ENCODE measurements at places on chromosomes 2 and 18.

GRCh38 chr2:217643789-217644301 lies 358.9 kb downstream of the TNS1 start:
- no peaks in the 10 kb centered on the region for H3K36me3 ChIP-seq
- no peak overlapping the region for H3K4me3 ChIP-seq
- no peak overlapping the region for H3K27ac ChIP-seq
- DNase-seq: no peak
- peaks cover 28% of the 10 kb centered on the region for H3K27me3 ChIP-seq

DNA sequence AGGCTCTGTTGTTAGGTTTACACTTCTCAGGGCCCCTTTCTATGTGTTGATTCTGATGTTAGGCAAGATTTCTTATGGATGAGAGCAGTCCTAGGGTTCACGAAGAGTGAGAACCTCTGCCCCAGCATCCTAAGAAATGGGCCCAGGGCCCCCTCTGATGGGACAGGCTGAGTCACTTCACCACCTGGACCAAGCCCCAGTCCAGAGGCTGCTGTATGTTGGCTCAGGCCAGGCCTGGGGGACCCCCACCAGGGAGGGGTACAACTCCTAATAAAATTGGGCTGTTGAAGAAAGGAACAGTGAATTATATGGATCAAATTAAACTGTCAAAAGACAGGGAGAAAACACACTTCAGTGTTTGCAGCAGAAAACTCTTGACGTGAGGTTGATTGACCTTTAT lies 365.9 kb upstream of the HS6ST1 start:
- H3K27me3 ChIP-seq: no peaks in the 10 kb centered on the region
- DNase-seq: no peak
- H3K36me3 ChIP-seq: no peaks in the 10 kb centered on the region
- H3K4me3 ChIP-seq: no peak overlapping the region

DNA sequence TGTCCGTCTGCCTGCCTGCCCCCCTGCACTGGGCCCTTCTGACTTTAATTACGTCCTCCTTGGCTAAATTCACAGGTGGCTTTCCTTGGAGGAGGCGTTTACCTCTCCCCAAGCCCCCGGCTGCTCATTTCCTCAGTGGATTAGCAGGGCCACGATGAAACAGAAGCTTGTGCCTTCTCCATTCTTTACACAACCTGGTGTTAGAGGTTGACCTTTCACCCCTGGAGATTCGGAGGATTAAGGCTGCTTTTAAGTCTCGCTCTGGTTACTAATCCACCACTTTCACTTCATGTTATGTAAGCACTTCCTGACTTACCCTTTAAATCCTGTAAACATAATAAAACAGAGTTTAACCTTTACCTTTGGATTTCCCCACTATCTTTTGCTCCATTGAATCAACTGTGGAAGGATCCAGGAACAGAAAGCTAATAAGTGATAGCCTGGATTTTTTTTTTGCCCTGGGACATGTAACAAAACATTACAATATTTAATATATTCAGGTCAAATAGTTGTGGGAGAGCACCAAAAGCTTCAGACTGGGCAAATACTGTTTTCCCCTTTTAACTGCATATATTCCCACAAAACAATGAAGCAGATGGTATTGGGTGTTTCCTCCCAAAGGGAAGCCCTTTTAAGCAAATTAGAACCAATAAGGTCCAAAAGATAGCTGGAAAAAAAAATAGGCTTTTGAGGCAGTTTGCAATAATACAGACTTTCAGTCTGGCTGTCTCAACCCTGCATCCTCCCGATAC lies 370.2 kb downstream of the EN1 start:
- H3K4me3 ChIP-seq: no peak overlapping the region
- no peak overlapping the region for H3K27ac ChIP-seq
- no peaks in the 10 kb centered on the region for H3K36me3 ChIP-seq
- DNase-seq: no peak

- H3K4me3 ChIP-seq: no peak overlapping the region
- no peak overlapping the region for H3K27ac ChIP-seq
- H3K36me3 ChIP-seq: no peaks in the 10 kb centered on the region
- no peaks in the 10 kb centered on the region for H3K27me3 ChIP-seq
- no peak for DNase-seq
Observed at GRCh38 chr18:77622009-77622692, 372.5 kb downstream of the GALR1 start.

DNA sequence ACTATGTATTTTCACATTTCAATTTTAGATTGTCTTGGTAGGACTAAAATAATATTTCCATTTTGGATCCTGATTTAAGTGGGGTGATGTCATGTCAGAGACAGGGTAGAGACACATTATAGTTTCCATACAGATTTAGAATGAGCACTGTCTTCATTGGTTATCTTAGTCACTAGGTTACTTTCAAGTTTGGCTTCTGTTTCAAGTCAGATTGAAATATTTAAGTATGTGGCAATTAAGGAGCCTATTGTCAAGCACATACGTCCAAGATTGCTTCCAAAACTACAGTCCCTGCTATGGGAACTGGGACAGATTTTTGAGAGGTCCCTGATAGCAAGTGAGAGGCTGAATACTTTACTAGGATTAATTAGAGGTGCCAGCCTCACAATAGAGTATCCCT lies 89.2 kb upstream of the FAM117B start:
- H3K36me3 ChIP-seq: no peaks in the 10 kb centered on the region
- no peaks in the 10 kb centered on the region for H3K4me1 ChIP-seq
- no peaks in the 10 kb centered on the region for H3K27me3 ChIP-seq
- H3K4me3 ChIP-seq: no peak overlapping the region

DNA sequence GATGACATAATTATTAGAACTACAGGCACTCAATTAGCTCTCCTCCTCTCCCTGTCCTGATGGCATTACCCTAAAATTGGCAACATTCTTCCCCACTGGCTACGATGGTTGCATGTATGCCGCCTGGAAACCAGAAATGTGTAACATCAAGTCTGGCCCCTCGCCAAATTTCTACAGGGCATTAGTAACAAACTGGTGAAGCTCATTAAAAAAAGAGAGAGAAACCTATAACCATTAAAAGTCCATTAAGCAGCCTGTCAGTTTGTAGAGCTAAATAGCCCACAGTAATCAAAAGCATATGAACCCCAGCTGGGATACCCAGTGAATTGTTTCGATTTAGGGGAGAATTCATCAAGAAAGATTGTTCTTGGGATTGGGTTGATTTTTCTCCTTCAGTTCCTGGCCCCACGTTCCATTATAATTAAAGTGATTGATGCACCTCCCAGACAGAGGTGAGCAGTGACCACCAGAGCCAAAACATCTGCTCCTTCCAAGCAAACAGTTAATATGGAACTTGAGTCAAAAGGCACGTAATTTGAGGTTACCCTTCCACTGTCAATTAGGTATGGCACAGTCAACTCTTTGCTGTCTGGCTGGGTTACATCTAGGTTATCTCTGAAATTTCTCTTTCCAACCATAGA lies 208.6 kb downstream of the C1D start:
- H3K27me3 ChIP-seq: peaks cover 74% of the 10 kb centered on the region
- no peaks in the 10 kb centered on the region for H3K36me3 ChIP-seq
- DNase-seq: no peak
- H3K4me3 ChIP-seq: no peak overlapping the region
- H3K27ac ChIP-seq: no peak overlapping the region

DNA sequence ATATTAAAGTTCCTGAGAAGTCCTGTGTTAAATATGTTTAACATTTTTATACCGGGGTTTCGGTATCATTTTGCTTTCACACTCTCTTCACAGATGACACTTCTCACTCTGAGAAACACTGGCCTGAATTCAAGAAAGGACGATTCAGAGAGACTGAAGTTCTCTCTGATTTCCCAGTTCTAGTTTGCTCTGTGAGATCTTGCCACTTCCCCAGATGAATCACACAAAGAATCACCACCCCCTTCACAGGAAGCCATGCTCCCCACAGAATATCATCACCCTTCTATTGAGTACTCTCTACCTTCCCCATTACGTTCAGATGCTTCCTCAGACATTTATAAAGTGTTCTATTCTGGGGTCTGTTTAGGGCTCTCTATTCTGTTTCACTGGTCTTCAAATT lies 16.1 kb upstream of the CD207 start:
- no peaks in the 10 kb centered on the region for H3K36me3 ChIP-seq
- no peak for DNase-seq
- H3K27me3 ChIP-seq: no peaks in the 10 kb centered on the region
- no peaks in the 10 kb centered on the region for H3K4me1 ChIP-seq

DNA sequence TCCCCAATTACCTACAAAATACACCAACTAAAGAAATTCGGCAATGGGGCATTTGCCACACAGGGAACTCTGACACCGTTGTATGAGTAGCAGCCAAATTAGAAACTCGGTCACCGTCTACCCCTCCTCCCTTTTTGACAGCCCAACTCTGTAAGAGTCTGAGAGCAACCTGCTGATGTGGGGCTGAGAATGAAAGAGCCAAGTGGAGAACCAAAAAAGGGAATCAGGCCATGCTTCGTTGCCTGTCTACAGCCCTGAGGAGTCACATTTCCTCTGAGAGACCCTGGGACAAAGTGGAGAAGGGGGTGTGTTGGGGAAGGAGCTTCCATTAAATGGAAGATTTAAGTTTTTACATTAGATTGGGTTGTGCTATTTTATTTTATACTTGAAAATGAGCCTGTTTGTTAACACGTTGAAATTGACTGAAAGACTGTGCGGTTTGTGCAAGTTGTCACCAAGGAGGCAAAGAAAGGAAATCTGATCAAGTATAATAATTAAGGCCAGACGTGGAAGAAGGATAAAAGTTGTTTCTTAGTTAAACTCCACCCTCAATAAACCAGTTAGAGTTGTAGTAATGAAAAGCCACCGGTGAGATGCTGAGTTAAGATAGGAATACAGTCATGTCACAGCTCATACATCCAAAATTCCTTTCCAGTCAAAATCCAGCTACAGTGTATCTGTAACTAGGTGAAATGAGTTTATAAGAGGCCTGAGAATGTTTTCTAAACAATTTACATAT lies 131.7 kb upstream of the CREB1 start:
- H3K4me3 ChIP-seq: no peak overlapping the region
- H3K27ac ChIP-seq: no peak overlapping the region
- H3K36me3 ChIP-seq: no peaks in the 10 kb centered on the region
- no peaks in the 10 kb centered on the region for H3K27me3 ChIP-seq

- H3K27me3 ChIP-seq: no peaks in the 10 kb centered on the region
- H3K4me1 ChIP-seq: peaks cover 23% of the 10 kb centered on the region
- H3K36me3 ChIP-seq: no peaks in the 10 kb centered on the region
- H3K27ac ChIP-seq: peak overlapping the region; percentile 51
- H3K4me3 ChIP-seq: peak overlapping the region; percentile 45
Observed at GRCh38 chr2:237923481-237924163, 43.2 kb upstream of the UBE2F start.

DNA sequence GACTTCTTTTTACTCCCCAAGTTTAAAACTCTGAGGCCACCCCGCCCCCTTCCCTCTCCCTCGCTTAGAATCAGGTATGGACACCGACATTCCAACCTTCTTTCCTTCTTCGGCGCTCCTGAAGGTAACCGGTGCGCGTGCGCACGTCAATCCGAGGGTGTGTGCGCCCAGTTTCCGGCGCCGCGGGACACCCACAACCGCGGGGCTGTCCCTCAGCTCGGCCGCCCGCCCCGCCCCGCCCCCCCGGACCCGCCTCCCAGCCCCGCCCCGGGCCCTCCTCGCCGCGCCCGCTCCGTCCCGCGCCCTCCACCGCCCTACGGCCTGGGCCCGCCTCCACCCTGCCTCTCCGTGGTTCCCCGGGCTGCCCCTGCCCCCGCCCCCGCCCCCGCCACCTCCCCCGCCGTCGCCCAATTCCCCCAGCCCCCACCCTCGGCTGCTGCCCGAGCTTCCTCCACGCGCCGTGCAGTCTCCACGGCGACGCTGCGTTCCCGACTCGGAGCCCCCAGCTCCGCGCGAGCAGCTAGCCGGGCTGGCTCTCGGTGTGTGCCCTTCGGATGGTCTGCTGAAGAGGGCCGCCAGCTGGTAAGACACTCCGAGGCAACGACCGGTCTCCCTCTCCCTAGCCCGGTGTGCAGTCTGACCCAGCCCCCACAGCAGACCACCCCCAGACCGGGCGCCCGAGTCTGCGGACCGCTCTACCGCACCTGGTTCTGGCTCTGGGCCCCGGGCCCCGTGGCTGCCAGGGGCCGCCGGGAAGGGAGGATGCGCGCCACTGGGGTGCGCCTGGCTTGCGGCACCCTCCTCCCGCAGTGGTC lies 635 bp downstream of the ERICH2 start:
- H3K36me3 ChIP-seq: no peaks in the 10 kb centered on the region
- H3K27me3 ChIP-seq: no peaks in the 10 kb centered on the region
- DNase-seq: peak; percentile 80
- H3K27ac ChIP-seq: peak overlapping the region; percentile 63
- peak overlapping the region; percentile 81 for H3K4me3 ChIP-seq

DNA sequence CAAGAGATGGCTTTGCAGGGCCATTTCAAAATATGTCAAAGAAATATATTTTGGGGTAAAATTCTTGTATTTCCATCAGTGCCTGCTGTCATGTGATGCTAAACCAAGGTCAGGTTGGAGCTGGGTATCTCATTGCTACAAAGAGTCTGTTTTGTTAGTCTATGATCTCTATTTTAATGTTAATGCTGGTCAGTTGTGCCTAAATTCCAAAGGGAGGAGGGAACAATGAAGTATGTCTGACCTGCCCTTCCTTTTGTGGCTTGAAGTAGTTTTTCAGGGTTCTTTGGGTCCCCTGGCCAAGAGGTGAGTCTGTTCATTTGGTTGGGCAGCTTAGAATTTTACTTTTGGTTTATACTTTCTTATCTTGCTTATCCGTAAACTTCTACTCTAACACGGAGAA lies 61.6 kb upstream of the DYNAP start:
- H3K36me3 ChIP-seq: no peaks in the 10 kb centered on the region
- DNase-seq: no peak
- no peaks in the 10 kb centered on the region for H3K27me3 ChIP-seq
- no peaks in the 10 kb centered on the region for H3K4me1 ChIP-seq
- H3K27ac ChIP-seq: no peak overlapping the region

GRCh38 chr2:20589975-20590703 lies 60.8 kb downstream of the HS1BP3 start:
- no peak overlapping the region for H3K27ac ChIP-seq
- DNase-seq: no peak
- no peaks in the 10 kb centered on the region for H3K27me3 ChIP-seq
- no peaks in the 10 kb centered on the region for H3K36me3 ChIP-seq
- H3K4me3 ChIP-seq: no peak overlapping the region

- H3K27ac ChIP-seq: no peak overlapping the region
- H3K27me3 ChIP-seq: peaks cover 18% of the 10 kb centered on the region
- DNase-seq: no peak
- no peaks in the 10 kb centered on the region for H3K36me3 ChIP-seq
- H3K4me3 ChIP-seq: no peak overlapping the region
Observed at GRCh38 chr2:240898731-240899467, 2.9 kb upstream of the MAB21L4 start.

GRCh38 chr18:4004183-4004829 lies 450.8 kb downstream of the DLGAP1 start:
- peaks cover 13% of the 10 kb centered on the region for H3K4me1 ChIP-seq
- H3K27ac ChIP-seq: no peak overlapping the region
- DNase-seq: peak; percentile 16
- no peaks in the 10 kb centered on the region for H3K27me3 ChIP-seq

GRCh38 chr18:73365018-73365417 lies 497.2 kb upstream of the NETO1 start:
- DNase-seq: no peak
- H3K27ac ChIP-seq: no peak overlapping the region

- no peak overlapping the region for H3K4me3 ChIP-seq
- no peak overlapping the region for H3K27ac ChIP-seq
- H3K4me1 ChIP-seq: no peaks in the 10 kb centered on the region
- H3K27me3 ChIP-seq: no peaks in the 10 kb centered on the region
- no peaks in the 10 kb centered on the region for H3K36me3 ChIP-seq
Observed at GRCh38 chr2:116859708-116860107, 954.8 kb upstream of the DDX18 start.
